Colonic mucosa (tissue), 4 donors: ENCODE measurements at places on chromosomes 12 and 14. TPM values are rescaled to one million over a fixed set of nuclear protein-coding genes. Genes with fewer than 3 reads are reported as not detected.

DNA sequence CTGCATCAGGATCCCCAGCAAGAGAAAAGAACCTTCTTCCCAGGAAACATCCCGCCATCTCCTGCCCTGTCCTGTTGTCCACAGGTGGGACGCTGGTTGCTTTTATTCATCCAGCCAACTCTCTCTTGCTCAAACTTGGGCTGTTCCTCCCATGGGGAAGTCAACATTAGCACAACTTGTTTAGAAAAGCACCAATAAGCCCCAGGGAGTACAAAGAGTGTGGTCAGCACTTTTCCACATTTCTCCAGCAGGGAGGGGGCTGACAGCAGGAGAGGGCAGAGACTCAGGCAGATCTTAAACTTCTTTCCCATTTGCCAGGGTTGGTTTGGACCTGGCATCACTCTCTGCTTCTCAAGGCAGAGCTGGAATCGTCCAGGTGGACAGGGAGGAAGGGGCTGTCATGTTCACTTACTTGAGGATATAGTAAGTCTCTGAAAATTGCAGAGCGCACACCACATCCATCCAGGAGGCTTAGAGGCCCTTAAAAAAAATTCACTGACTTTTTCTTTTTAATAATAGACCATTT is 74.9 kb downstream of the RBM19 start:
- no peaks in the 10 kb centered on the region for H3K4me1 ChIP-seq
- no peaks in the 10 kb centered on the region for H3K27me3 ChIP-seq
- no peak overlapping the region for H3K4me3 ChIP-seq

Gene MYL2
- total RNA-seq, result 2.4 TPM

- H3K4me3 ChIP-seq, result no peak overlapping the region
- no peak overlapping the region for H3K27ac ChIP-seq
- H3K27me3 ChIP-seq, result peaks cover 8% of the 10 kb centered on the region
- H3K4me1 ChIP-seq, result no peaks in the 10 kb centered on the region
- H3K36me3 ChIP-seq, result no peaks in the 10 kb centered on the region
Observed at GRCh38 chr12:21946983-21947382, 5.8 kb upstream of the ABCC9 start.

DNA sequence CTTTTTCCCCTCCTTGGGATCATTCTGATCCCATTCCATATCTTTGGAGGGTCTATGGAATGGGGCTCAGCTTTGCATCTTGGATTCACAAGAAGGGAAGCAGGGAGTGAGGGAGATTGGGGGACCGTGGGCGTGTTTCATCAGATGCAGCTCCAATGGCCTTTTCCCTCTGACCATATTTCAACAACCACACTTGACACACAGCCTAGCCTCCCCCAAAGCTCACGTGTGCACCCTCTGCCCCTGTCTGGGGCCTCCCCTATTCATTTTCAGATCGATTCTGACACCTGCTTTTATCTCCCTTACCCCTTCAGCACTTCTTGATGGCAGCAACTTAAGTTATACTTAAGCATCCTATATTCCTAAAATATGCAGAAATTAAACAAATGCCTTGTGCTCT is 126.6 kb downstream of the CHST11 start:
- no peak overlapping the region for H3K27ac ChIP-seq
- H3K4me3 ChIP-seq, result no peak overlapping the region
- no peaks in the 10 kb centered on the region for H3K4me1 ChIP-seq
- H3K27me3 ChIP-seq, result no peaks in the 10 kb centered on the region
- no peaks in the 10 kb centered on the region for H3K36me3 ChIP-seq

- no peak overlapping the region for H3K4me3 ChIP-seq
- no peak for DNase-seq
- H3K36me3 ChIP-seq, result no peaks in the 10 kb centered on the region
- H3K4me1 ChIP-seq, result no peaks in the 10 kb centered on the region
- H3K27me3 ChIP-seq, result no peaks in the 10 kb centered on the region
Observed at GRCh38 chr14:69828354-69828753, 31.3 kb upstream of the SLC10A1 start.

Gene DIO2
- total RNA-seq, result 1.9 TPM

DNA sequence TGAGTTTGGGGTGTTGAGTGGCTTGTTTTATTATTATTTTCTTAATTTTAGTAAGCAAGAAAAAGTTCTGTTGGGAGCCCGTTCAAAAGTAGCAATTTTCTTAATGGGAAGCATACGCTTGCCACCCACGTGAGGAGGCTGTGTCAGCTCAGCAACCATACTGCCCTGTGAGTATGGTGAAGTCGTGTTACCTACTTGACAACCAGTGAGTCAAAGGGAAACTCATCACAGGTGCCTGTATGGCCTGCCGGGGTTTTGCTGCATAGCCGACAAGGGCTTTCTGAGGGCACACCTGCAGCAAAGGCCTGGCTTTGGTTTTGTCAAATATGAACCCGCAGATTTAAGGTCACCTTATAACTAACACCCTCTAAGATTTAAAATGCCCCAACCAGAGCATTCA is 31.1 kb downstream of the PITPNM2 start:
- no peak for DNase-seq
- no peaks in the 10 kb centered on the region for H3K27me3 ChIP-seq
- H3K4me1 ChIP-seq, result peaks cover 3% of the 10 kb centered on the region
- H3K36me3 ChIP-seq, result no peaks in the 10 kb centered on the region
- H3K27ac ChIP-seq, result no peak overlapping the region

DNA sequence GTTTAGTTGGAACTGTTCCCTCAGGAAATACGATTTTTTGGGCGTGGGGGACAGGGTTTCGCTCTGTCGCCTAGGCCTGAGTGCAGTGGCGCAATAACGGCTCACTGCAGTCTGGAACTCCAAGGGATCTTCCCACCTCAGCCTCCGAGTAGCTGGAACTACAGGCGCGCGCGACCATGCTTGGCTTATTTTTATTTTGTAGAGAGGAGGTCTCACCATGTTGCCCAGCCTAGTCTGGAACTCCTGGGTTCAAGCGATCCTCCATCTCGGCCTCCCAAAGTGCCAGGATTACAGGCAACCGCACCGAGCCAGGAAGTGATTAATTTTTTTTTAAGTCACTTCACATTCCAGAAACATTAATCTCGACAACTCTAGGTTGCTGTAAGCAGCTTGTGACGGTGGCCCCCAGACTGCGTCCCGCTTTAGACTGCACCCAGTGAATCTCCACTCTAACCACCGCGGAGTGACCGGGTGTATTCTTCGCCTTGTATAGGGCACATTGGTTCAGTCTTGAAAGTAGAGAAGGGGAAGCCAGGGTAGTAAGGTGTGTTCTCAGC is 830 bp upstream of the MIS18BP1 start:
- H3K4me3 ChIP-seq, result peak overlapping the region; percentile 74
- peak overlapping the region; percentile 90 for H3K27ac ChIP-seq
- no peaks in the 10 kb centered on the region for H3K4me1 ChIP-seq
- peak; percentile 25 for DNase-seq
- no peaks in the 10 kb centered on the region for H3K27me3 ChIP-seq
- no peaks in the 10 kb centered on the region for H3K36me3 ChIP-seq

- no peaks in the 10 kb centered on the region for H3K27me3 ChIP-seq
- H3K27ac ChIP-seq, result no peak overlapping the region
- no peaks in the 10 kb centered on the region for H3K4me1 ChIP-seq
- H3K4me3 ChIP-seq, result no peak overlapping the region
Observed at GRCh38 chr14:69428289-69428998, 30.0 kb downstream of the SLC39A9 start.

GRCh38 chr12:122837306-122838265 is 2.3 kb downstream of the HIP1R start:
- H3K36me3 ChIP-seq, result no peaks in the 10 kb centered on the region
- H3K27me3 ChIP-seq, result no peaks in the 10 kb centered on the region
- peaks cover 11% of the 10 kb centered on the region for H3K4me1 ChIP-seq
- peak overlapping the region; percentile 54 for H3K4me3 ChIP-seq
- peak; percentile 69 for DNase-seq
- H3K27ac ChIP-seq, result peak overlapping the region; percentile 77

- H3K4me3 ChIP-seq, result no peak overlapping the region
- H3K4me1 ChIP-seq, result no peaks in the 10 kb centered on the region
- H3K27me3 ChIP-seq, result no peaks in the 10 kb centered on the region
- no peak for DNase-seq
- H3K36me3 ChIP-seq, result no peaks in the 10 kb centered on the region
Observed at GRCh38 chr12:126055521-126055920, 990.3 kb downstream of the AACS start.

Gene VWF
- total RNA-seq, result 20.9 TPM

Gene GYS2
- total RNA-seq, result not detected

GRCh38 chr12:71771069-71771468 is 16.4 kb downstream of the RAB21 start:
- no peaks in the 10 kb centered on the region for H3K36me3 ChIP-seq
- H3K27ac ChIP-seq, result no peak overlapping the region
- no peaks in the 10 kb centered on the region for H3K27me3 ChIP-seq
- H3K4me3 ChIP-seq, result no peak overlapping the region

Gene TAS2R7
- not detected for total RNA-seq

Gene FGF23
- not detected for total RNA-seq

DNA sequence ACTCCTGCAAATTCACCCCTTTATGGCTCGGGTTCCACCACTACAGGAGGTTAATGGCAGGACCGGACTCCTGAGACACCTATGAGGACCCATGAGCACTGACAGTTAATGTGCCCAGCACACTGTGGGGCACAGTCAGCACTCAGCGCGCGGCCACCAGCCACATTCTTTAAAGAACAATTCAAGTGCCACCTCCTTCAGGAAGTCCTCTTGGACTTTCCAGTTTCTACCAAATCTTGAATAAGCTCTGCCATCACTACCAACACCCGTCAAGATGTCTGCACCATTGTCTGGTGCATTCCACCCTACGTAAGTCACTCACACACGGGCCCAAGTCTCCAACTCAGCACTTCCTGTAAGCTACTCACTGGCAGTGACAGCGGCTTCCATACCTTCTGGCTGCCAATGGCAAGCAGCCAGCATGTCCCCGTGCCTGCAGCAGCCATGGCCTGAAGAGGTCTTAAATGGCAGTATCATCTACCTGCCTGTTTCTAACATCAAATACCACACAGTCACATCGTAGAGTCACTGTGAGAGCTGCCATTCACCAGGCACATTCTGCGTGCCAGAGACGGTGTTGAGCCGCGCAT is 48.5 kb downstream of the CDC42BPB start:
- no peaks in the 10 kb centered on the region for H3K36me3 ChIP-seq
- H3K27me3 ChIP-seq, result no peaks in the 10 kb centered on the region
- H3K4me1 ChIP-seq, result no peaks in the 10 kb centered on the region
- no peak for DNase-seq
- no peak overlapping the region for H3K27ac ChIP-seq

Gene TSHR
- total RNA-seq, result 0.25 TPM

DNA sequence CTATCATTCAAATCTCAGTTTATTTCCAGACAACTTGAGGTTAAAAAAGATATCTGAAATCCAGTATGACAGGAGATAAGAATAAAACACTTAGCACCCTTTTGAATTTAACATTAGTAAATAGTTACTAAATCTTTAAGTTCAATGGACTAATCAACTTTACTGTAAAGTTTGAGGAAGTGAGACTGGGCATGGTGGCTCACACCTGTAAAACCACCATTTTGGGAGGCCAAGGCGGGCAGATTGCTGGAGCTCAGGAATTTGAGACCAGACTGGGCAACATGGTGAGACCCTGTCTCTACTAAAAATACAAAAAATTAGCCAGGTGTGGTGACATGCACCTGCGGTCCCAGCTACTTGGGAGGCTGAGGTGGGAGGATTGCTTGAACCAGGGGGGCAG is 40.3 kb upstream of the CERS5 start:
- DNase-seq, result no peak
- no peaks in the 10 kb centered on the region for H3K4me1 ChIP-seq
- no peaks in the 10 kb centered on the region for H3K36me3 ChIP-seq
- H3K4me3 ChIP-seq, result no peak overlapping the region

GRCh38 chr14:74577247-74577947 is 34.6 kb downstream of the LTBP2 start:
- DNase-seq, result no peak
- H3K27ac ChIP-seq, result no peak overlapping the region
- H3K36me3 ChIP-seq, result no peaks in the 10 kb centered on the region
- no peaks in the 10 kb centered on the region for H3K27me3 ChIP-seq
- H3K4me3 ChIP-seq, result no peak overlapping the region

DNA sequence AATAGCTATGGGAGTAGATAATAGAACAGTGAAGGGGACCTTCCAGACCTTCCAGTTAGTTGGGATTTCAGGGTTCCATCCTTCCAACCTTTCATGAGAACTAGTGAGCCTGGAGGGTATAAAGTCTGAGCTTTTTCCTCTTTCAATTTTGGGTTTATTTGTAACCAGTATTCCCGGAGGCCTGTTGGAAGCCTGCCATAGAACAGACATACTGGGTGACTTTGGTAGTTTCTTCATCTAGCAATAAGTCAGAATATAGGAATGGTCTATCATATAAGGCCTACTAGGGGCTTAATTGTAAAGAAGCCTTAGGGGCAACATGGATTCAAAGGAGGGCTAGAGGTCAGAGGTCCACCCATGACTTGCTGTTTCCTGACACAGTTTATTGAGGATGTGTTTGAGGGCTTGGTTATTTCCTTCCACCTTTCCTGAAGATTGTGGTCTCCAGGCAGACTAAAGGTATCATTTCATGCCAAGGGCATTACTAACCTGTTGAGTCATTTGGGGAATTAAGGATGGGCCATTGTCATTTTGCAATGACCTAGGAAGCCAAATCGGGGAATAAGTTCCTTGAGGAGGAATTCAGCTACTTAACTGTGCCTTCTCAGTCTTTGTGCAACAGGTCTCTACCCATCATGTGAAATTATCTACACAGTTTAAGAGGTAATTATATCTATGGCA is 410.3 kb downstream of the SLC6A15 start:
- H3K4me1 ChIP-seq, result no peaks in the 10 kb centered on the region
- no peaks in the 10 kb centered on the region for H3K36me3 ChIP-seq
- no peaks in the 10 kb centered on the region for H3K27me3 ChIP-seq
- no peak overlapping the region for H3K4me3 ChIP-seq

DNA sequence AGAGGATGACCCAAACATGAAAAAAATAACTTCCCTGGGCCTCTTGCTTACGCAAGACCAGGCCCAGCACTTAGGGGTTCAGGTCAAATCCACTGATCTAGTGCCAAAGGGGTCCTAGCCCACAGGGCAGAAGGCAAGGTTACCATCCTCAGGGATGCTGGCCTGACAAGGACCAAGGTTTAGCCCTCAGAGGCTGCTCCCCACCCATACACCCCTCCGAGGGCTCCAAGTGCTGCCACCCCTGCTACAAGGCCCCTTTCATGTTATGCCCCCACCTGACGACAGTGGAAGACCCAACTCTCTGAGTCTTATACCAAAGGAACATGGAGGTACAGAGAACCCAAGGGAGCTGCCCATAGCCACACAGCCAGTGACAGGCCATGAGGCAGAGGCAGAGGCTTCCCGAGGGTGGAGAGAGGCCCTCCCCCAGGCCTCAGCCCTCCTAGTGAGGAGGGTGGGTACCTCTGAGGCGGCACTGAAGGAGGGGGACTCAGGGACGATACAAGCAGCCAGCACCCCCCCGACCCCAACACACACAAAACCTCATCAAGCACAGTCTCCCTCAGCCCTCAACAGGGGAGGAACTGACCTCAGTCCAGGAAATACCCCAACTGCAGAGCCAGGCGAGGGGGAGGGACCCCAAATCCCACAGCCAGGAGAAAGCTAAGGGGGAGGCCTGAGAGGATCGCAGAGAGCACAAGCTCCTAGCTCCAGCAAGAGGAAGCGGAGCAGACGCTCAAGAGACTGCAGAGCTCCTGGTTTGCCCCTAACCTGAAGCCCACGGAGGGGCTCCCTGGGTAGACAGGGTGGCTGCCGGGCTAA is 37.0 kb downstream of the ANAPC7 start:
- no peaks in the 10 kb centered on the region for H3K4me1 ChIP-seq
- peak overlapping the region; percentile 44 for H3K27ac ChIP-seq
- no peak for DNase-seq
- no peaks in the 10 kb centered on the region for H3K27me3 ChIP-seq
